ENCODE measurements at places on chromosomes 1 and 21.

DNA sequence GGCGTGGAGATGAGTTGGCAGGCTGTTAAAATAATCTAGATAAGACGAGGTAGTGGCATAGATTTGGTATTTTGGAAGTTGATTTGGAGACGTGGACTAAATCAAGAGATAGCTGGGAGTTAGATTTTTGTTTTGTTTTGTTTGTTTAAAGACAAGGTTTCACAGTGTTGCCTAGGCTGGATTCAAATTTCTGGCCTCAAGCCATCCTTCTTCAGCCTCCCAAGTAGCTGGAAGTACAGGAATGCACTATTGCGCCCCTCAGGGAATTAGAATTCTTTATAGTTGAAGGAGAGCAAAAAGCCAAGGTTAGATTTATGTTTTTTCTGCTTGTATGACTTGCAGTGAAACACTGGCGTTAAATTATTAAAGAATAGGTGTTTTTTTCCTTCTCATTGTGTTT lies 22.3 kb upstream of the SNRPE start:
- no peak for DNase-seq

- no peak for DNase-seq
Measured at GRCh38 chr1:167922023-167922422, 8.1 kb upstream of the ADCY10 start.

DNA sequence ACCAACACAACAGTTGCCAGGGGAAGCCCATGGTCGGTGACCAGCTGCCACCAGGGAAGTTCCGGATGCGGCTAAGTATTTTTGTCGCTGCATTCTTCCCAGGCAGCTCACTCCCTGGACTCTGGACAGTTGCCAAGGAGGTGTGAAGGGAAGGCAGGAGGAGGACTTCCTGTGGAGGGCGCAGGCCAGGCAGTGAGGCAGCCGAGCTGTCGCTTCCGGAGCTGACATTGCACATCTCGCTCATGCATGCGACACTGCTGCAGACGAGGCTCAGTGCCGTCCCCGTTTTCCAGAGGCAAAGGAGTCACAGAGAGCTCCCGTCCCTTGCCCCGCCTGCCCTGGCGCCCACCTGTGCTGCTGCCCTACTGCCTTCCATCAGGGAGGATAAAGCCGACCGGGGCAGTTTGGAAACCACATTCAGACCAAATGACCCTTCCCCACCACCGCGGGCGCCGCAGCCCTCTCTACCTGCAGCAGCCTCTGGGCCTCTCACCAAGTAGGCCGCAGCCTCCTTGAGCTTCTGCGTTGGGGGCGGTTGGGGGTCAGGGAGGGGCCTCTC lies 81.4 kb downstream of the NENF start:
- peak; percentile 70 for DNase-seq

DNA sequence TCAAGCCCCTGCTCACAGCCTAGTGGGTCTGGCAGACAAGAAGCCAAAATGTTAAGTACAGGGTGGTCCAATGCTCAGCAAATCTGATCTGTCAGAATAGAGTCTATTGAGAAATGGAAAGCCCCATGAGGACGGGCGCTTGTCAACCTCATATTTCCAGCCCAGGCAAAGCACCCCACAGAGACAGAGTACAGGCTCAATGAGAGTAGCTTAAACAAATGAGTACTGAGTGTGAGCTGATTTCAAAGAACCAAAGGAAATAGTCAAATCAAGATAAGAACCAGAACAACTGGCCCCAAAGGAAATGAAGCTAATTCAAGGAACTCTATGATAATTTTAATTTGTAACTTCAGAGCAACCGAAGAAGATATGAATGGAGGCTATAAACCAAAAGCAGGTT lies 44.6 kb upstream of the SLC30A1 start:
- DNase-seq = no peak

DNA sequence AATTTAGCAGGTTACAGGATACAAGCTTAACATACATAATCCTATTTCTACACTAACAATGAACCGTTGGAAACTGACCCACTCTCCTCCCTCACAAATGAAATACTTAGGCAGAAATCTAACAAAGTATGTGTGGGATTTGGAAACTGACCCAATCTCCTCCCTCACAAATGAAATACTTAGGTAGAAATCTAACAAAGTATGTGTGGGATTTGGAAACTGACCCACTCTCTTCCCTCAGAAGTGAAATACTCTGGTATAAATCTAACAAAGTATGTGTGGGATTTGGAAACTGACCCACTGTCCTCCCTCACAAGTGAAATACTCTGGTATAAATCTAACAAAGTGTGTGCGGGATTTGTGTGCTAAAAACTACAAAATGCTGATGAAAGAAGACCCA lies 60.3 kb downstream of the TRAF5 start:
- DNase-seq = no peak

DNA sequence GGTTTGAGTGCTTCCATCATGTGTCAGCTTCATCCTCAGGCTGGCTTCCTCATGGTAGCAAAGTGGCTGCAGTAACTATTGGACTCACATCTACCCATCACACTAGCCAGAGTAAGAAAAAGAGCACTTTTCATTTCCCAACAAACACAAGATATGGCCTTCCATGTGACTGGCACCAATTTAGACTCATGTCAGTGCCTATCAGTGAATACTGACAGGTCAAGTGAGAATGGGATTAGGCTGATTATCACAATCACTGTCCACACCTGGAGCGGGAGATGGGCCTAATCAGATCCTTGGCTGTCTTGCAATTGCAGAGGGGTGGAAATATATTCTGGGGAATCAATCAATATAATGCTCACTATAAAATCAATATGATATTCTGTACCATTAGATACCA lies 2.9 kb upstream of the RABGAP1L start:
- DNase-seq = no peak

DNA sequence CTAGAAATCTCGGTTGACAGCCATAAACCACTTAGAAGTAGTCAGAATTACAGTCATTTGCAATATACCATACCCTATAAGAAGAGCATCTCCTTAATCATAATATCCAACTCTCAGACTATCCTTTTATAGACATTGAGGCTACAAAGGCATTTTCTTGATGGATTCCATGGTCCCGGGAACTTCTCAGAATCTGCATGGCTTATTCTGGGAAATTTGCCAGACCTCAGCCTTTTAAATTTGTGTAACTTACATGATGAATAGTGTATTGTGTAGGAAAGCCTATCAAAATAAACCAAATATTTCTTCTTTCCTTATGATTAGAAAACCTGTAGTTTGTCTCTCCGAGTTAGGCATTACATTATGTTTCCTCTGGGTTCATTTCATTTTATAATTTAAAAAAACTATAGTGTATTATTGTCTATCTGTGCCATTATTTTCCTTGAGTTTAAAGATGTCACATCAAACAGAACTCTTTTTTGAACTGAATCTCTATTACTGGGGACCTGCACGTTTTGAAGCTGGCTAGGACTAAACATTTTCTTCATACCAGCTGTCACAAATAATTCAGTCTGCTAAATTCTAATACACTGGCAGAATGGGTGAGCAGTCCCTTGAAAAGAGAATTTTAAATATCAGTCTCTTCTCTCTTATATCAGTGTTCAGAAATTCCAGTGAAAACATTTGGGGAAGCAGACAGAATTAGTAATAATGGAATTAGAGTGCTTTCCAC lies 102.9 kb downstream of the GABPA start:
- no peak for DNase-seq

All from RPMI8226 (cell line).